B cell (primary cell): ENCODE measurements at places on chromosomes 3 and 15.

DNA sequence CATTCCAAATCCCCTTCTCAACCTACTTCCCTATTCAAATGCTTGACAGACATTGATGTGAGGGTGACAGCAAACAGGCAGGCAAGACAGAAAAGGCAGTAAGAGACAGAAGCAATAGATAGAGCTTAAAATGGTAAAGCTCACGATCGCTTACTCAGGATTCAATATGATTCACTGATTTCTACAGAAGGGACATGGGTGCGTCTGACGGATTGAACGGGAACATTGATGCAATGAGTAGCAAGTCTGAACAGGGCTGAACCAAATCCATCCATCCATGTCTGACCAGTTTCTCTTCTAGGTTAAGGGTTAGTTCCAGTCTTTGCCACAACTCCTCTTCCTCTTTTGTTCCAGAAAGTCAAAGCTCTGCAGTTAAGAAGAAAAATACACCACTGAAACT, 35.1 kb downstream of the P2RY1 start:
- DNase-seq = no peak

DNA sequence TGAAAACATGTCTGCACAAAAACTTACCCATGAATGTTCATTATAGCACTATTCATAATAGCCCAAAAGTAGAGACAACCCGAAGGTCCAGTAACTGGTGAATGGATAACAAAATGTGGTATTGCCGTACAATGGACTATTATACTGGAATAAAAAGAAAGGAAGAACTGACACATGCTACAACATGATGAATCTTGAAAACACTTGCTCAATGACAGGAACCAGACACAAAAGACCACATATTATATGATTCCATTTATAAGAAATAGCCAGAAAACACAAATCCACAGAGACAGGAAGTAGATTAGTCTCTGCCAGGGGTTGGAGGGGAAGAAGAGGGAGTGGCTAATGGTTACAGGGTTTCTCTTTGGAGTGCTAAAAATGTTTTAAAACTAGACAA, 18.3 kb downstream of the SHC4 start:
- no peak for DNase-seq

DNA sequence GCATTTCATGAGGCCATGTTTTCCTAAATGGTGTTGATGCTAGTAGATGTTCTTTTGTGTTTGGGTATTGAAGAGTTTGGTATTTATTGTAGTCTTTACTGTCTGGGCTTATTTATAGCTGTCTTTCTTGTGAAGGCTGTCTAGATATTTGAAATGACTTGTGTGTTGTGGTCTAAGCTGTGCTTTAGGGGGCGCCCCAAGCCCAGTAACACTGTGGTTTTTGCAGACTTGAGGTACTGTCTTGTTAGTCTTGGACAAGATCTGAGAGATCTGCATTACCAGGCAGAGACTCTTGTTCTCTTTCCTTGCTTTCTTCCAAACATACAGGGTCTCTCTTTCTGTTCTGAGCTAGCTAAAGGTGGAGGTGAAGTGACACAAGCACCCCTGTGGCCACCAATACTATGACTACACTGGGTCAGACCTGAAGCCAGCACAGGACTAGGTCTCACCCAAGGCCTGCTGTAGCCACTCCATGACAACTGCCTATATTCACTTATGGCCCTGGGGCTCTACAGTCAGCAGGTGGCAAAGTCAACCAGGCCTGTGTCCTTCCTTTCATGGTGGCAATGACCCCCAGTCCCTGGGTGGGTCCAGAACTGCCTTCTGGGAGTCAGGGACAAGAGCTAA, 152.1 kb upstream of the TBC1D5 start:
- peak; percentile 59 for DNase-seq

DNA sequence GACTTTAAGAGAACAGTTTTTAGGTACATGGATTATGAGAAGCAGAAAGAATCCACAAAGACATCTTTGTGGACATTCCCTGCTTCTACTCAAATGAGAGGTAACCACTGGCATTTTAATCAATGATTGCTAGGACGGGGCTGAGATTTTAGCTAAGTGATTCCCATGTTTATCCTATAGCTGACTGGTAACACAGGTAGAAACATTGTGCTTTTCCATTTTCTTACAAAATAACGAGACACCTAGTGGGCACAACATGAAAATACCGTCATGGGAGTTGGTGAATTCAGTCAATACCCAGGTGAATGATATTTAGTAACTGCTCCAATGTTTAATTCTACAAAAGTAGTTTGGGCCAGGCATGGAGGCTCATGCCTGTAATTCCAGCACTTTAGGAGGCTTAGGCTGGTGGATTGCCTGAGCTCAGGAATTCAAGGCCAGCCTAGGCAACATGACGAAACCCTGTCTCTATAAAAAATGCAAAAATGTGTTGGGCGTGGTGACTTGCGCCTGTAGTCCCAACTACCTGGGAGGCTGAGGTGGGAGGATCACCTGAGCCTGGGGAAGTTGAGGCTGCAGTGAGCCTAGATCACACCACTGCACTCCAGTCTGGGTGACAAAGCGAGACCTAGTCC, 37.2 kb upstream of the DENND4A start:
- peak; percentile 69 for DNase-seq

- no peak for DNase-seq
Measured at GRCh38 chr3:60064210-60065178, 1014.7 kb upstream of the CFAP20DC start.

DNA sequence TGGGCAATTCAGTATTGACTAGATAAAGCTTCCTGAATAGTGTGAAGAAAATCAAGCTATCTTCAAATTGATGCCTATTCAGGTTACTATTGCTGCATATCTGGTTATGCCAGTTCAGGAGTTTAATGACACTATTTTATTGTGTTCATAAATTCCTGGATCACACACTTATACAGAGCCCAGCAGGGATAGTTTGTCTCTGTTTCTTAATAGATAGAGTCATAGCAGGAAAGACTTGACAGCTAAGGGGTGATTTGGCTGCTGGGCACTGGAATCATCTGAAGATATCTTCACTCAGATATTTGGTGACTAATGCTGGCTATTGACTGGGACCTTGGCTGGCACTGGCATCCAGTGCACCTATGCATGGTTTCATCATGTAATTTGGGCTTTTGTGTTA, 187.8 kb downstream of the PYDC2 start:
- DNase-seq = no peak

GRCh38 chr15:63946524-63947065, 99.7 kb downstream of the DAPK2 start:
- no peak for DNase-seq

DNA sequence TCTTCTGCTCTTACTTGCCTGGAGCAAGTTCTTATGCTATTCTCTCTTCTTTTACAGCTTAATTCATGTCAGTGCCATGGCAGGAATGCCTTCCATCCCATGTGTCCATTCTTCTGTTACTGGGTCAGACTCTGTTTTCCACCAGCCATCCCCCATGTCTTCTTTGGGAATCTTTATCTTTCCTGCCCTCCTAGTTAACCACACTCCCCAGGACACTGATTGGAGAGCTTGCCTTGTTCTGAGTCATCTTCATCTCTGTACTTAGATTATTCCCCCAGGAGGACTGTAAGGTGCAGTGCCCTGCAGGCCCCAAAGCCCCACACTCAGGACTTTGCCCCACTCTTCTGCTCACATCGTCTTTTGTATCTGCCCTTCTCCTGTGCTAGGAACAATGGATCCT, 3.6 kb downstream of the ABHD17C start:
- DNase-seq = no peak

- DNase-seq = peak; percentile 70
Measured at GRCh38 chr15:29270169-29270955, 740 bp upstream of the NSMCE3 start.

DNA sequence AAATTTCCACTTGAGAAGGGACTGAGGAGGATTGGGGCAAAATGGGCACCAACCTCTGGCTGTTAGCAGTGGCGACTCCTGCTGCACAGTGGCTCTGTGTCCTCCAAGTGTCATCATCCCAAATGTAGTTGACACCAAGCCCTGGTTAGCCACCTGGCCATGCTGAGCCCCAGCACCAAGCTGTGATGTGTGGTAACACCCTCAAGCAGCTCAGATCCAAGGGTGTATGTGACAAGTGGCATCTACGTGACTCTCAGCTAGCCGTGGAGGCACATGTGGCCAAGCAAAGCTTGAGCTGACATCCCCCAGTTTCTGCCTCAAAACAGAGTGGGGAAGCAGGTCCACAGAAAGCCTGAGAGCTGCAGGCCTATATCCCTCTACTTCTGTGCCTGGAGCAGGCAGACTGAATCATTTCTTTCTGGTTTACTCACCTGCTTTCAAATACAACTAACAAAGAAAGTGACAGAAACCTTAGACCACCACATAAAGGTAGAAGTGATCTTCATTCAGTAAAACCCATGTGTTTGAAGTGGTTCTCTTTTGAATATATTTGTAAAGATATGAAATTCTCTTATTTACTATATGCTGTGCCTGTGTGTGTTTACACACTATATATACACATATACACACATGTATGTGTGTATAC, 40.0 kb downstream of the FOXP1 start:
- DNase-seq = peak; percentile 17

- no peak for DNase-seq
Measured at GRCh38 chr15:67130673-67131601, 65.5 kb downstream of the SMAD3 start.

- no peak for DNase-seq
Measured at GRCh38 chr15:54250326-54250725, 272.1 kb downstream of the UNC13C start.

DNA sequence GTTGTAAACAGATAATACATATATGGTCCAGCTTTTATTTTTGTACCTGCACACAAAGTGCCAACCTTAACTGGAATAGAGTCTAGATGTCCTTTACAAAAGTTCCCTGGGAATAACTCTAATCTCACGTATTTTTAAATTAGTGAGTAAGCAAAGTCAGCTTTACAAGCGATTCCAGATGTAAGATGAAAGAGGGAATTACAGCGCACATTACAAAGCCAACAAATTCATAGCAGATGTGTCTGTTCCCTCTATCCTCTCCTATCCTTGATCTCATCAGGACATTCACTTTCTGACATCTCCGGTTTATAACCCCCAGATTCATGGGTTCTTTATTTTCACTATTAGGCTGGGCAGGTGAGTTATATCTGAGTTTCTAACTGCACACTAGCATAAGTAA, 406.8 kb upstream of the ZNF385D start:
- no peak for DNase-seq

- DNase-seq = no peak
Measured at GRCh38 chr15:31285772-31286261, 40.8 kb upstream of the KLF13 start.

DNA sequence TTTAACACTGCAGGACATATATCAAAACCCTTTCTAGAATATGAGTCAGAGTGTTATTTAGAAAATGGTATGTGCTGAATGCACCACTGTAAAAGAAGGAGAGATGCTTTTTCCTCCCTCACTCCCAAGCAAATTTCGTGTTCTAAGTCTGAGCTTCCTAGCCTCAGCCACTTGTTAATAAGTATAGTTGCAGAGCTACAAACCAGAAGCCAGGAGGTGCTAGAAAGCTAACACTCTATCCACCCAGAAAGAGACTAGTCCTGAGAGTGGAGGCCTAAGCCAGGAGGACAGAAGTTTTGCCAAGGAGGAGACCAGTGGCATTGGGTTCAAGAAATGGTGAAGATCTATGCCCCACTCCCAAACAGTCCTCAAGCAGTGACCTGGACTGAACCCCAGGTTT, 40.5 kb upstream of the GYG1 start:
- no peak for DNase-seq

GRCh38 chr3:138942271-138942670, 4.7 kb downstream of the FOXL2 start:
- DNase-seq = no peak

- DNase-seq = no peak
Measured at GRCh38 chr15:38202361-38202760, 50.3 kb upstream of the SPRED1 start.

- DNase-seq = no peak
Measured at GRCh38 chr3:165128544-165128943, 50.2 kb upstream of the SI start.

GRCh38 chr3:20890111-20890519, 704.1 kb upstream of the SGO1 start:
- DNase-seq = no peak

- no peak for DNase-seq
Measured at GRCh38 chr3:15601046-15601398, 347 bp downstream of the HACL1 start.

- no peak for DNase-seq
Measured at GRCh38 chr3:87413814-87414213, 137.4 kb upstream of the POU1F1 start.

DNA sequence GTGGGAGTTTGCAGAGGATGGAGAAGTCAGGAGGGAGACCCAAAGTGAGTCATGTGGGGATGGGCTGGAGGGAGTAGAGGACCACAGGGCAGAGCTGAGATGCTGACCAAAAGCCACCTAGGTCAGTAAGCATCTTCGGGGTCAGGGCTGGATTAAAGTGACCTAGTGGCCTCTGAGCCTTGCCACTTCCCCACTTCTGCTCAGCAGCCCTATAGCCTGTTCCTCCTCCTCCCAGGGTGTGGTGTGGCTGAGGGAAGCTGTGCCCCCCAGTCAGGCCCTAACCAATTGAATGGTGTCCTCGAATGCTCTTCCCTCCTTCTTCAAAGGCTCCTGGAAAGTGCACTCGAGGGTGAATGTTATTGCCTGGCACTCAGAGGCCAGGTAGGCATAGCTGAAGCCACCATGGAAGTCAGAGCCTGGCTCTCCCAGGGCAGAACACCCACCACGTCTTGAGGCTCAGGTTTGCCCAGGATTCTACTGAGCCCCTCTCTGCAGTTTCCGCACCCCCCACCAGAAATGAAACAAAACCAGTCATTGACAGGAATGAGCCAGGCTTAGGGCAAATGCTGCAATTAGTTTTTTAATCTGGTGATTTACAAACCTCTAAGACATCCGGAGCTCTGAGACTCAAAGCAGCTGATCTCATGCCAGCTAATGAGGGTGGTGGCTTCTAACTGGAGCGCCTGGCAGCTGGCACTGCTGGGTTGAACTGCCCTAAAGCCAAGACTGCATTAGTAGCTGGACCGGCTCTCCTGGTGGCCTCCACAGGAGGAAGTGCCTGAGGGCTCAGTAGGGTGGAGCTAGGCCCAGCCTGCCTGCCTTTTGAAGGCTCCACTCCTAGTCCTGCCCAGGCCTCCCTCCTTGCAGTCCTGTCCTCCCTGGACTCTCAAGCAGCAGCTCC, 26.0 kb upstream of the VIPR1 start:
- no peak for DNase-seq

GRCh38 chr3:127574880-127575878, 15.4 kb downstream of the TPRA1 start:
- peak; percentile 92 for DNase-seq

GRCh38 chr3:123053107-123053506, 13.7 kb upstream of the PDIA5 start:
- DNase-seq = no peak

DNA sequence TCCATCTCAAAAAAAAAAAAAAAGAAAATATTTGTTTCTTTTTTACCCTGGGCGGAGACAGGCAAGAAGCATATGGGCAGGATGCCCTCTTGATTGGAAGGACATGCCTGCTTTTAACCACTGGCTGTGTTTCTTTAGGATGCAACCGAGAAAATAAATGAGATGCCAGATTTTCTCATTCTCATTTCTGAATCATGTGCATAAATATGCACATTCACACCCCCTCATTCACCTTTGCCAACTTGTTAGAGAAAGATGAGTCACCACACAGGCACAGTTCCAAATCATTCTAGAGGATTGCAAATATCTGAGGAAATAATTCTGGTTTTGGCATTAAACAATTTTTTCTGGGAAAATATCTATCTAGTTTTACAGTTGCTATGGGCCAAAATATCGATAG, 3.3 kb downstream of the LIPH start:
- no peak for DNase-seq
